ENCODE measurements at places on chromosomes 1 and 21. TPM values are rescaled to one million over a fixed set of nuclear protein-coding genes. Genes with fewer than 3 reads are reported as not detected.
A peak's percentile ranks its signal among the peaks of the same experiment; 100 is the strongest.

DNA sequence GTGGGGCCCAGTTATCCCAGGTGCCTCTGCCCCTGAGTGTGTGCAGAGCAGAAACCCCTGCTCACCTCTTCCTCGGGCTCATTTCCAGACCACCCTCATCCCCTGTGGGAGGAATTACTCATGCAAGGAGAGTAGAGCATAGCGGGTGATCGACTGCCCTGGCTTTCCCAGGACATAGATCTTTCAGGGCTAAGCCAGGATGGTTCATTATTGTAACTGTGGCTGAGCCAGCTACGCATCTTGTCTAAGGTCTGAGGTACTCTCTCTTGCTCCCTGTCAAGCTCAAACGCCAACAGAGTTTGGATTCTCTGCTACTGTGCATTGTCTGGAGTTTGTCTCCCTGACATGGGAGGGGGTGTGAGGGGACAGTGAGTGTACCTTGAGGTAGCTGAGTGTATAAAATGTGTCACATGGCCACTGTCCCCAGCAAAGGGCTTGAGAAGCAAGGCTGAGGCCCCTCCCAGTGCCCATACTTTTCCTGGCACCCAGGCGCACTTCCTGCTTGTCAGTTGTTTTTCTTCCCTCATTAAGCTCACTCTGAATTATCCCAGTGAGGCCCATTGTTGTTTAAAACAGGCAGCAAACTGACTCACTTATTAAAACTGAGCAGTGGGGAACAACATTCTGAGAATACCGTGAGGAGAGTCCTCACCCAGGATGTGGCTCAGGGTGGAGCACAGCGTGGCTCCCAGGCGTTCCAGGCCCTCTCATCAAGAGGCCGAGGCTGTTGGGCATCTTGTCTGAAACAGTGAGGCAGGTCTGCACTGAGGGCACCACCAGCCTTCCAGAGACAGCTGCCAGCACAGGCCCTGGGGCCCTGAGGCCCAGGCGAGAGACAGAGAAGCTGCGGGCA lies 92.9 kb downstream of the LAMC2 start:
- H3K27me3 ChIP-seq = no peaks in the 10 kb centered on the region
- DNase-seq = no peak
- H3K36me3 ChIP-seq = no peaks in the 10 kb centered on the region
- no peak overlapping the region for H3K4me3 ChIP-seq
- no peak overlapping the region for H3K27ac ChIP-seq

- no peak overlapping the region for H3K27ac ChIP-seq
- H3K36me3 ChIP-seq = peaks cover 6% of the 10 kb centered on the region
- no peak overlapping the region for H3K4me3 ChIP-seq
- no peaks in the 10 kb centered on the region for H3K4me1 ChIP-seq
- no peaks in the 10 kb centered on the region for H3K27me3 ChIP-seq
Observed at GRCh38 chr1:243513726-243514491, 258.1 kb downstream of the SDCCAG8 start.

DNA sequence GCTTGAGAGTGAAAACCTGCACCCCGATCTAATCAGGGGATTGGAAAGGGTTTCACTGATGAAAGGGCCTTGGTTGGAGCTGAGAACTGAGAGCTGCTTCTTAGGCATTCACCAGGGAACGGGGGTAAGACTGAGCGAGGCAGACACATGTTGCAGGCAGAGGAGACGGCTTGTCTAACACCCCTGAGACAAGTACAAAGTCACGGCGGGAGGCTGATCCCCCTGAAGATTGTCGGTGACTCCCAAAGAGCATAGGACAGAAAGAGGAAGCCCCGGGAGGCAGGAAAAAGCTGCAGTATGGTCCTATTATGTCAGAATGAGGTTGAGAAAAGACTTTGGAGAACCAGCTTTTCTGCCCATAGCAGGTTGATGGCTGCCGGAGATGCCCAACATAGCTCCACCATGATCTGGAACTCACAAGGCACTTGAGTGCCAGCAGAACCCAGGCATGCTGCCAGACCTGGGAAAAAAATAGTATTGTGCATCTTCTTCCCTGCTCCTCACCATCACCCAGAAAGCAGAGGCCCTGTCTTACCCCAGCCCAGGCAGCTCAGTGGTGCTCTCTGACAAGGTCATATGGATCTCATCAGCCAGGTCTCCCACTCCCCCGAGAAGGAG lies 463.9 kb upstream of the PROX1 start:
- no peak overlapping the region for H3K27ac ChIP-seq
- H3K36me3 ChIP-seq = no peaks in the 10 kb centered on the region
- no peak overlapping the region for H3K4me3 ChIP-seq
- H3K27me3 ChIP-seq = no peaks in the 10 kb centered on the region
- no peaks in the 10 kb centered on the region for H3K4me1 ChIP-seq
- DNase-seq = no peak

GRCh38 chr1:2154022-2154421 lies 40.5 kb downstream of the FAAP20 start:
- DNase-seq = no peak
- H3K4me3 ChIP-seq = no peak overlapping the region
- no peaks in the 10 kb centered on the region for H3K4me1 ChIP-seq
- H3K27ac ChIP-seq = no peak overlapping the region
- H3K27me3 ChIP-seq = no peaks in the 10 kb centered on the region
- H3K36me3 ChIP-seq = no peaks in the 10 kb centered on the region

Gene SLC44A3
- 3.3 TPM for total RNA-seq

GRCh38 chr1:43878854-43879253 lies 54.7 kb upstream of the ARTN start:
- DNase-seq = no peak
- no peak overlapping the region for H3K27ac ChIP-seq
- H3K36me3 ChIP-seq = no peaks in the 10 kb centered on the region
- H3K4me1 ChIP-seq = no peaks in the 10 kb centered on the region
- no peak overlapping the region for H3K4me3 ChIP-seq

DNA sequence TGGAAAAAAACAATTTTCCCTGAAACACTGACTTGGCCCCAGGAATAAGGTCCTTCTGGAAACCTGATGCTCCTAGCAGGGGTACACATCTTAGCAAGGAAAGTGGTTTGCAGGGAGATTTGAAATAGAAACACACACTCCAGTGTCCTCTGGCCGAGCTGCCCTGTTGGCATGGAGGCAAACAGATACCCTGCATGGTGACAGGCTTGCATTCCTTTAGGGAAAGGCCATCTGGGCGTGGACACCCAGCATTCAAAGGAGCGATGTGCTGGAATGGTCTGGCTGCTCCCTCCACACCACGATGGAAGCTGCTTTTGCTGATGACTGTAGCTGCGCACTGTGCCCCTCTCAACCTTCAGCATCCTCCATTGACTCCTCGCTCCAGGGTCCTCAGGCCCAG lies 41.5 kb upstream of the BCAR3 start:
- no peaks in the 10 kb centered on the region for H3K36me3 ChIP-seq
- H3K4me3 ChIP-seq = no peak overlapping the region
- DNase-seq = no peak
- H3K4me1 ChIP-seq = peaks cover 8% of the 10 kb centered on the region

DNA sequence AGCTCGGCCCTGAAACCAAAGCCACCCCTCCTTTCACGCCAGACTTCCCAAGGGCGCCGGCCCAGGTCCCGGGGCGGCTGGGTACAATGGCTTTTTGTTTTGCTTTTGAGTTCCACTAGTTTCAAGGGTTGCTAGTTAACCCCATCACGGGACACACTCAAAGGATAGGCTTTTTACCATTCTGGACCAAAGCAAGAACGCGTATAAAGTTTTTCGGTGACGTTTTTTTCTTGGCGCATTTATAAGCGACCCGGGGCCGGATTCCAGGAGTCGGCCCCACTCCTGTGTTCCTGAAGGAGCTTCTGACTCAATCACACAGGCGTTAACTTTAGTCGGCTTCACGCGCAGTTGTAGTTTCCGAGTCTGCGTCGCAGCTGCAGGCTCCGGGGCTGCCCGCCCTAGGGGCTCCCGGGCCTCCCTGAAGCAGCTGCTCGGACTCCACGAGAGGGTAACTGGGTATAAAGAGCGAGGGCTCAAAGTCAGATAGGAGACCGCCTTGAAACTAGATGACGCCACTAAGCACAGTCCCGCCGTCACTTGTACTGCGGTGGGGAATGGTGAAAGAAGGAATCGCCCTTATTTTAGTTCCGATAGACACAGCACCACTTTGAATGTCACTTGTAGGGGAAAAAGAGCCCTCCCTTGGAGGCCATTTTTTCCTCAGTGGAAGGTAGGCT lies 707 bp upstream of the KLHL21 start:
- peak overlapping the region; percentile 49 for H3K4me3 ChIP-seq
- H3K27ac ChIP-seq = peak overlapping the region; percentile 100
- H3K27me3 ChIP-seq = peaks cover 2% of the 10 kb centered on the region
- no peaks in the 10 kb centered on the region for H3K4me1 ChIP-seq
- no peaks in the 10 kb centered on the region for H3K36me3 ChIP-seq

- no peaks in the 10 kb centered on the region for H3K36me3 ChIP-seq
- H3K27ac ChIP-seq = no peak within 1 kb of the TSS
- H3K4me1 ChIP-seq = no peaks in the 10 kb centered on the region
Observed at GRCh38 chr1:13513895-13514546, at the start of gene LRRC38. LRRC38 (minus strand) TSS chr1:13514003; CDS start chr1:13513593, 410 bp downstream.

Gene RAP1GAP
- total RNA-seq = 0.84 TPM
